GM19239 (cell line): ENCODE measurements at places on chromosomes 11 and 22.

GRCh38 chr11:723120-723883 is 17.3 kb downstream of the EPS8L2 start:
- no peak for DNase-seq

DNA sequence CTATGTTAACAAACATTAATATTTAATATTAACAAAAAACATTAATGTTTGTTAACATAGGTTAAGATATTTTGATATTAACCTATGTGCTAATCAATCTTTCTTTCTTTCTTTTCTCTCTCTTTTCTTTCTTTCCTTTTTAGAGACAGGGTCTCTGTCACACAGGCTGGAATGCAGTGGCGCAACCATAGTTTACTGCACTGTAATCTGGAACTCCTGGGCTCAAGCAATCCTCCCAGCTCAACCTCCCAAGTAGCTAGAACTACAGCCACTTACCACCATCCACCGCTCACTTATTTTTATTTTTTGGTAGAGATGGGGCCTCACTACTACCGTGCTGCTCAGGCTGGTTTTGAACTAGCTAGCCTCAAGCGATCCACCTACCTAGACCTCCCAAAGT is 13.2 kb downstream of the SIK3 start:
- no peak for DNase-seq

- no peak for DNase-seq
Measured at GRCh38 chr22:30288419-30289140, 725 bp downstream of the CASTOR1 start.

- no peak for DNase-seq
Measured at GRCh38 chr11:117072517-117073461, 25.4 kb downstream of the SIK3 start.

- DNase-seq, result no peak
Measured at GRCh38 chr11:7272373-7272772, 20.7 kb downstream of the SYT9 start.
